Tibial artery (tissue), 4 donors: ENCODE measurements at places on chromosomes 12 and 14.

DNA sequence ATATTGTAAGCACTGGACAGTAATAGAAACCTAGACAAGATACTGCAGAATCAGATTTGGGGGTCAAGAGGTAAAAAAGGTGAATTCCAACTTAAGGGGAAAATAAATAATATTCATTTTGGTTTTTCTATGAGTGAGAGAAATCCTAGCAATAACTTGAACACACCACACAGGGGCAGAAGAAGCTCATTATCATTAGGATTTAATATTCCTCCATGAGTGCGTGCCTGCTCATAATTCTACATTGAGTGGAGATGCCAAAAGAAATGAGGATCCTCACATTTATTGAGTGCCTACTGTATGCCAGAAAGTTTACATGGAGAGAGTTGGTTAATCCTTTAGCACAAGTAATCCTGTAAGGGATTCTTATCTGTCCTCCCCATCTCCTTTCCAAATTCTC lies 40.5 kb upstream of the C14orf132 start:
- DNase-seq = no peak

DNA sequence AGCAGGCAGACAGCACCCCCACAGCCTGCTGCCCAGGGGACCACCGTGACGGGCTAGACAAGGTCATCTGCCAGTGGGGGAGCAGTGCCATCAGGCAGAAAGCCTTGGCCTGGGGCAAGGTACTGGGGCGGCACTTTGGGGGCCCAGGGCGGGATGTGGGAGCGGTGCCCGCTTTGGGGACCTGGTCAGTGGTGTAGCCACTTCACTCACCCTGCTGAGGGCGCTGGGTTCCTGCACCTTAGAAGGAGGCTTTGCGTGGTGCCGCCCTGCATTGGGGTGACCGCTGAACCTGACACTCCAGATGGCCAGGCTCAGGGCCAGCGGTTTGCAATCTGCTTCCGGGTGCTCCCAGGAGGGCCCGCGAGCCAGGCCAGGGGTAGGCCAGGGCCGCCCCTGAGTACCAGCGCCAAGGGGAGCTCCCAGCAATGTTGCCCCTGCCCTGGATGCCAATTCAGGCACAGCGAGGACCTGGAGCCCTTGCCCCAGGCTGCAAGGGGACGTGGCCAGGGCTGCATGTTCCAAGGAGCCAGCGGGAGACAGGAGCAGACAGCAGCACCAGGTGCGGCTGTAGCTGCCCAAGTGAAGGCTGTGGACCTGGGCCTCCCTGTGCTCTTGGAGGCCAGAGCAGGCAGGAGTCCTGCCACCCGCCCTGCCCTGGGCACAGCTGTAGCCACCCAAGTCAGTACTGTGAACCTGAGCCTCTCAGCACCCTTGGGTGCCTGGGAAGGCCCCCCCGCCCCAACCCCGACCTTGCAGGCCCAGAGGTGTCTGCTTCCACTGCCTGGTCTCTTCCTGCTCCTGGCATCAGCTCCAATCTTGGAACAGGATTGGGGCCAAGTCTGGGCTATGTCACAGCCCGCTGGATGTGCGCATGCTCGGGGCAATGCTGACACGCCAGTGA lies 550.7 kb downstream of the SLC6A15 start:
- DNase-seq = no peak

DNA sequence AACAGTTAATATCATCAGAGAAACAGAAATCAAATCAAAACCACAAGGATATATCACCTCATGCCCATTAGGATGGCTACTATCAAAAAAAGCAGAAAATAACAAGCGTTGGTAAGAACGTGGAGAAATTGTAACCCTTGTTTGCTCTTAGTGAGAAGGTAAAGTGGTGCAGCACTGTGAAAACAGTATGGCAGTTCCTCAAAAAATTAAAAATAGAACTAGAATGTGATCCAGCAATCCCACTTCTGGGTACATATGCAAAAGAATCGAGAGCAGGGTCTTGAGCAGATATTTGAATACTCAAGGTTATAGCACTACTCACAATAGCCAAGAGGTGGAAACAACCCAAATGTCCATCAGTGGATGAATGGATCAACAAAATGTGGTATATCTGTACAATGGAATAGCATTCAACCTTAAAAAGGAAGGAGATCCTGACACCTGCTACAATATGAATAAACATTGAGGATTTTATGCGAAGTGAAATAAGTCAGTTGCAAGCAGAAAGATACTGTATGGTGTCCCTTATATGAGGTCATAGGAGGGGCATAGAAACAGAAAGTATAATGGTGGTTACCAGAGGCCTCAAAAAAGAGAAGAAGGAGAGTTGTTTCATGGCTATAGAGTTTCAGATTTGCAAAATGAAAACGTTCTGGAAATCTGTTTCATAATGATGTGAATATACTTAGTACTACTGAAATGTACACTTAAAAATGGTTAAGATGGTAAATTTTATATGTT lies 131.0 kb upstream of the EEA1 start:
- DNase-seq = no peak

- no peak for DNase-seq
Observed at GRCh38 chr14:89067293-89067972, 243.0 kb downstream of the TTC8 start.
